Hepatocyte (in vitro differentiated cells): ENCODE measurements at places on chromosomes 7 and 10. TPM values are rescaled to one million over a fixed set of nuclear protein-coding genes. Genes with fewer than 3 reads are reported as not detected.

DNA sequence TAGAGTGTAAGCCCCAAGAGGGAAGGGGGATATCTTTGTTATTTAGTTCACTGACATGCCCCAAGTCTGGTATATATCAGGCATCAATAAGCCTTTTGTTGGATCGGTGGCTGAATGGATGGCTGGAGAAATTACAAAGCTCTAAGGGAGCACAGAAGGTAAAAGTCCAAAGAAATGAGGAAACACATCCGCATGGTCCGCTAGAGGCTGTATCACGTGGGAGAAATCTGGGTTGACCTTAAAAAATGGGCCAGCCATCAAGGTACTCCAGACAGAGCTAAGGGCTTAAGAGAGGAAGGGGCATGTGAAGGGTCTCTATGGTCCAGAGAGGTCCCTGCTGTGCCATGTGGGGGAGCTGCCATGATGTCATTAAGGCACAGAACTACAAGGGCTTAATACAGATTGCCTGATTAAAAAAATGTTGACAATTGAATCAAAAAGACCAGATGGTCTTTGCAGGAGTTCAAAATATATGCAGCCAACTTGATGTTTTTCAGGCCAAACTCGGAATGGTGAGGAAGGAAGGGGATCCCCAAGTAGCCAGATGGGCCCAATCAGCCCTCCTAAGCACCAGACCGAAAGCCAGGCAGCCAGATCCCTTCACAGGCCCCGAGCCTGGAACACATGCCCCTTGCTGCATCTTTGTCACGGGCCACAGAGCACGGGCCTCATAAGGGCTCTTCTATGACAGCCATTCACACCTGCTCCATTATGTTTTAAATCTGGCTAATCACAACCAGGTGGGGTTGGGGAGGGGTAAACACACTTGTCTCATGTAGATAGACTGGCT, 31.9 kb downstream of the SCRN1 start:
- no peak for DNase-seq

- peak; percentile 23 for DNase-seq
These were observed 88.6 kb downstream of the VWDE start for GRCh38 chr7:12315049-12315448.

DNA sequence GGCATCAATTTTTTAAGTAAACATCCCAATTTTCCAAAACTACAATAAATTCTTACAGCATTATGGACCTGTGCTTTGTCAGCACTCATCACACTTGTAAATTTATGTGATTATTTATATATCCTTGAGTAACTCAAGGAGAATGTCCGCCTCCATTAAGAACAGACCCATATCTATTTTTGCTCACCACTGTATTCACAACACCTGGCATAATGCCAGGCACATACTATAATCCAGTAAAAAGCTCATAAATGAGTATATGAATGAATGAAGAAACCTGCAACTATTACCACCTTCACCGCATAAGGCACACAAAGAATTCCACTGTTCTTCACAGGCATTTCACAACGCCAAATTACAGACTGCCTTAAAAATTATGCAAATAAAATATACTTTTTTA, 46.9 kb downstream of the MINDY3 start:
- no peak for DNase-seq

DNA sequence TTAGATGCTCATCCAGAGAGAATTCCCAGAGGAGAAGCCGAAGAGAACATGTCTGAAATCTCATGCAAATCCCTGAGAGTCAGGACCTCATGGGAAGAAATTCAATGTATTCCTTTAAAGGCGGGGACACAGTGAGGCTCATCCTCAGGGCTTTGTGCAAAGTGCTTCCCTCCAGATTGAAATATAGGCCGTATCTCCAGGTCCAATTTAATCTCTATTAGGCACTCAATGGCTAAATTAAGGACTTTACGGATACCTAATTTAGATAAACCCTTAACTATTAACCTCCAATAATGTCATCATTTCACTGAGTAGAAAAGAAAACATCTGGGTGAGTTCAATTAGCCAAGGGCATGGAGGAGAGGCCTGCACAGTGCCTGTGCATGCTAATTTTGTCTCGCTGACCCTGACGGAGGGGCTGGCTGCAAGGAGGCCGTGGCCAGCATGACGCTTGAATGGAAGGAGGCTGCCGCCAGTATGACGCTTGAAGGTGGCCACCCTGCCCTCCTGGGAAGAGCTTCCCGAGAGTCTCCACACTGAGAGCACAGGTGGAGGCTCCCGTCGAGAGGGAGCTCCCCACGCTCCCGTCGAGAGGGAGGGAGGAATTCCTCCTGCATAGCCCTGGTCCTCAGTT, 287.6 kb downstream of the ADARB2 start:
- no peak for DNase-seq

- DNase-seq: no peak
These were observed 83.3 kb downstream of the RNLS start for GRCh38 chr10:88499569-88500470.

DNA sequence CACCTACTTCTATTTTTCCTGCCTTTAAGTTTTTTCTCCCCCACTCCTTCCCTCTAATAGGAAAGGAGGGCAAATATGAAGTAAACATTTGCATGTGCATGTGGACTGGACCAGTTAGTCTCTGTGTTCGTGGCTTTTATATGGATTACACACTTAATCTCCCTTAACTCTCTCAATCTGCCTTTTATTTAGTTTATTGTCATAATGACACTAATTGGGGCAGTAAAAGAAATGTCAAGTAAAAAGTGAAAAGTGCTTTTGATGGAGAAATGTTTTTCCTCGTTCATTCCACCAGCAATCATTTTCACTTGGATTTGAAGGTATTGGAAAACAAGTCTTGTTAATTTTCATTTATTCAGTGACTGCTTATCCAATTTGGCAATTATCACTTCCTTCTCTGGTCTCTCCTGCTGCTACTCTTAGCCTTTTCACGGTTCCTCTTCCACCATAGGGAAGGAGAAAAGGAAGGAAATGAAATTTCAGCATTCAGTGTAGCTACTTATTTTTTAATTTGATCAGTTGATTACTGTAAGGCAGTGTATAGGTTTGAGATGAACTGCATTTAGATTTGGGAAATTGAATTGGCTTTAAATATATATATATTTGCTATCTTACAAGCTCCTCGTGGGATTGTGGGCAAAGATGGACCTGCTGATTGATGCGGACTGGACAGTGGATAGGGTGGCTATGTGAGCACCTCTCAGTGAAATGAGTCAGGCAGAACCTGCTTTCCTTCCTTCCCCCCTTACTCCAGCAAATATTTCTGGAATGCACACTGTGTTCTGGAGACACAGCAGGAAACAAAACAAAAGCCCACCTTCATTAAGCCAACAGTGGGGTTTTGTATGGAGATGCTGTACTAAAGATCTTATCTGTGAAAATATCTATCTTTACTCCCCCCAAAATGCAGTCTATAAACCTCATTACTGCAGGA, 77.5 kb downstream of the LRRC4 start:
- no peak for DNase-seq

DNA sequence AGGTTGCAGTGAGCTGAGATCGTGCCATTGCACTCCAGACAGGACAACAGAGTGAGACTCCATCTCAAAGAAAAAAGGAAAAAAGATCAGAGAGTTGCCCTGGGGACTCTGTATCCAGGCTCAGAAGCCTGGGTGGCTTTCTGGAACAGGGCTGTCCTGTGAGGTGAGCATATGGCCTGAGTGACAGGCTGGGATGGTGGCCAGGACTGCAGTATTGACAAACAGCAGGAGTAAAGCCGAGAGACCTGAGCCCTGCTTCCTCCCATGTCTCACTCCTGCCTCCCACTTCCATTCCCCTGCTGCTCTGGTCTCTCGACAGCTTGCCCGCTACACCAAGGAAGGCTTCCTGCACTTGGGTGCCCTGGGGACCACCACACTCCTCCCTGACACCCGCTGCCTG, 578.5 kb downstream of the GALNT17 start:
- no peak for DNase-seq

DNA sequence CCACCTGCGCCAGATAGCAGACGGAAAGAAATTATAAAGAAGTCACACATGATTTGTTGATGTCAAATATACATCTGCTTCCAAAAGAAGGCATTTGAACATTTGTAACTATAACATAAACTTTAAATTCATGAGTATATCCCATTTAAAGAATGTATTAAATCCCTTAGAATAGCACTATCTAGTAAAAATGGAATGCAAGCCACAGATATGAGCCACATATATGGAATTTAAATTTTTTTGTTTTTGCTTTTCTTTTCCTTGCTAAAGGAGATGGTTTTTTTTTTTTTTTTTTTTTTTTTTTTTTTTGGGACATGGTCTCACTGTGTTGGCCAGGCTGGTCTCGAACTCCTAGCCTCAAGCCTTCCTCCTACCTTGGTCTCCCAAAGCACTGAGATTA, 730.8 kb downstream of the PHTF2 start:
- no peak for DNase-seq

- DNase-seq: no peak
These were observed 425.7 kb upstream of the NFE2L3 start for GRCh38 chr7:25726170-25726780.

DNA sequence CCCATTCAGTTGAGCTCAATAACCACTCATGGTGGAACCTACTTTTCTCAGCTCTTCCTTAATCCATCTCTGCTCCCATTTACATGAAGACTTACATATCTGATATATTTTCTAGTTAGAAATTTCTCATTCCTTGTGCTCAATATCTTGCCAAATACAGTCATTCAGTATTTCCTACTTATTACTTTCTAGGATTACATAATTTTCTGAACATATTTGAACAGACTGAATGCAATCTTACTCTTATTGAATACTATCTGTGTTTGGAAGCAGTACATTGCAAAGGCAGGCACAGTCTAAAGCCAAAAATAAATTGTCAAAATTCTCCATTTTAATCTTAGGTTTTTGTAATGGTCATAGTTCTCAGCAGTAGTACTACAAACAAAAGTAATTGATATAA, 126.0 kb downstream of the GNAI1 start:
- DNase-seq: no peak

DNA sequence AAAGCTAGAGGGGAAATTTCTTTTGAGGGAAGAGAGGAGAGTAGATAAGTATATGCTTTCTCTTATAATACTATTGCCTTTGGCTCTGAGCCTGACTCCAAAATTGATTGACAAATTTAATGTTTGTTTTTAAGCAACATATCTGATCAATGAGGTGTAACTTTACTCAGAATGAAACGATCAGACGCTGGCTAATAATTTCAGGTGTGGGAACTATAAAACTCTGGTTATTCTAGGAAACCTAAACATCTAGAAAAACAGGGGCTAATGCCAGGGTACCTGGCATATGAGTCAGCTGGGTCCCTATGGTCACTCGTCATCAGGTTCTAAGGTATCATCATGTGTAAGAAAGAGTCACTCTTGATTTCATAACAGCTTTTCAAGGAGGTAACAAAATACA, 139.7 kb downstream of the ATE1 start:
- no peak for DNase-seq

- no peak for DNase-seq
These were observed 58.1 kb downstream of the CAV1 start for GRCh38 chr7:116582806-116583444.

DNA sequence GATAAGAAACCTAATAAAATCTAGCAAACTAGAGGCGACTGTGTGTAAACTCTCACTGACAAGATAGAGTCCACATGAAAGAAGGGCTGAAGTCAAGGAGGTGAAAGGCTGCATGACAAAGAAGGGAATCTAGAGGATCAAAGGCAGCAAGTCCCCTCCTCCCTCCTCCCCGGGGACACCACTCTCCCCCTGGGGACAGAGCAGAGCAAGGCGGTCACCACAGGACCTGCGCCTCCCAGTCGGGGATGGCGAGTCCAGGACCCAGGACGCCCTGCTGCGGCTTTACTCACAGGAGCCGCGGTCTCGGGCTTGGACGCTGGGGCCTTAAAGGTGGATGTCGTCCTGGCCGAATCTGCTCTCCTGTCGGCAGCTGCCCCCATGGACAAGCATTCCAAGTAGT, 22.4 kb downstream of the BRI3 start:
- no peak for DNase-seq

- DNase-seq: peak; percentile 89
These were observed at the start of gene PPP1R3C for GRCh38 chr10:91632671-91633550. Gene PPP1R3C (minus strand): TSS chr10:91633071. CDS start chr10:91632969, 102 bp downstream.

- no peak for DNase-seq
These were observed 217.1 kb upstream of the FRMD4A start for GRCh38 chr10:14547816-14548215.

DNA sequence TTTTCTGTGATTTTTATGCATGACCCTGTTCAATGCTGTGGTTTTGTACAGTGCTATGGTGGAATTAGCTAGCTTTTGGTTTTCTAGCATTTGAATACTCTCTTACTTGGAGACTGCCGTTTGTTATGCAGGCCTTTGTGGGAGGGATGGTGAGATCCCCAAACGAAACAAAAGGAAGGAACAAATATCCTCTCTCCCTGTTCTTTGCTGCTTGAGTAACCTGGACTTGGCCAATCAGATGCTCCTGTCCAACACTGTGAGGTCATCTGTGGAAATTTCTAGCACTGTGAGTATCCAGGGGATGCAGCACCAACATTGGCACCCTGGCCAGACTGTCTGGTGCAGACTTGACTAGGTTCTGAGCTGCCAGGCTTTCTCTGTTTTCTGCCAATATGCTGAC, 314.4 kb downstream of the ANKRD30A start:
- no peak for DNase-seq

DNA sequence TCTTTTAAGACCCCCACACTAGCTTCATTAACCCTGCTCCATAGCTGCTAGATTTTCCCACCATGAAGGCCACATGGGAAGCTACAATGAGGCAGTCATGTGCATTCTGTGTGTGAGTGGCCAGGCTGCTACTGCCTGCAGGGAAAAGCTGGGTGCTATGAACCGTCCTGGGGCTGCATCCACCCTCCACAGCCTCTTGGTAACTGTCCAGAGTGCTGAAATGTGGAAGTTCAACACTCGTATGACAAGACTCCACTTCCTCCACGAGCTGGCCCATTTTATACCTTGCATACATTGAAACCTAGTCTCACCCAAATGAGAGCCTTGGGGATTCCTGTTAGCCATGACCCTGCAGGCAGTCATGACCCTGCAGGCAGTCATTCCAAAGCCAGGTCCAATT, 59.4 kb downstream of the CUZD1 start:
- DNase-seq: peak; percentile 66

DNA sequence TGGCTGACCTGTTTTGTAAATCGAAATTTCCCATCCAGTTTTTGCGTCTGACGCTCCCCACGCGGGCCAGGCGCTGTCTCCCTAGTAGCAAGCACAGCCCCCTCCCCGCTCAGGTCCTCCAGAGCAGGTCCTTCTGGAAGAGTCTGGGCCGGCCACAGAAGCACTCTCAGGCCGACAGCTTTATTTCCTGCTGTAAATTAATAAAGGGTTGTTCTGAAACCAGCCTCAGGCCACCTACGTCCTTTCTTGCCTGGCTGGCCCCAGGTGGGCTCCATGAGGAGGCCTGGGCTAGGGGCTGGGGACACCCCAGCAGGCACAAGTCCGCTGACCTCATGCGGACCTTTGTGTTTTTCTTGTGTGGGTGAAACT, 35.2 kb downstream of the CAMK2B start:
- DNase-seq: no peak

DNA sequence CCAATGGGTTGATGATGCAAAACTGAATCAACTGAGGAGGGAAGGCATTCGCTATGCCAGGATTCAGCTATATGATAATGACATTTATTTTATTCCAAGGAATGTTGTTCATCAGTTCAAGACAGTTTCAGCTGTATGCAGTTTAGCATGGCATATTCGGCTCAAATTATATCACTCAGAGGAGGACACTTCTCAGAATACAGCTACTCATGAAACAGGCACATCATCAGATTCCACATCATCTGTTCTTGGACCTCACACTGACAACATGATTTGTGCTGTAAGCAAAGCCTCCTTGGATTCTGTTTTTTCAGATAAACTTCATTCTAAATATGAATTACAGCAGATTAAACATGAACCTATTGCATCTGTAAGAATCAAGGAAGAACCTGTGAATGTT, 19.7 kb downstream of the TMEM60 start:
- DNase-seq: no peak

The SLC18A3 gene
- polyA plus RNA-seq: 4.3 and 8.1 TPM in 2 replicates

The TPK1 gene
- polyA plus RNA-seq: 8.7 TPM in 2 replicates

The CD36 gene
- 4.2 and 5.4 TPM in 2 replicates for polyA plus RNA-seq

The DPYSL4 gene
- 1.8 and 2.1 TPM in 2 replicates for polyA plus RNA-seq

The MMD2 gene
- not detected in 2 replicates for polyA plus RNA-seq
